Activated naive CD4-positive, alpha-beta T cell treated with anti-CD3 and anti-CD28 coated beads, Interleukin-2, amount 50 U/mL, for 72 hours (primary cell): ENCODE measurements at places on chromosomes 7 and 10. TPM values are rescaled to one million over a fixed set of nuclear protein-coding genes. Genes with fewer than 3 reads are reported as not detected.

DNA sequence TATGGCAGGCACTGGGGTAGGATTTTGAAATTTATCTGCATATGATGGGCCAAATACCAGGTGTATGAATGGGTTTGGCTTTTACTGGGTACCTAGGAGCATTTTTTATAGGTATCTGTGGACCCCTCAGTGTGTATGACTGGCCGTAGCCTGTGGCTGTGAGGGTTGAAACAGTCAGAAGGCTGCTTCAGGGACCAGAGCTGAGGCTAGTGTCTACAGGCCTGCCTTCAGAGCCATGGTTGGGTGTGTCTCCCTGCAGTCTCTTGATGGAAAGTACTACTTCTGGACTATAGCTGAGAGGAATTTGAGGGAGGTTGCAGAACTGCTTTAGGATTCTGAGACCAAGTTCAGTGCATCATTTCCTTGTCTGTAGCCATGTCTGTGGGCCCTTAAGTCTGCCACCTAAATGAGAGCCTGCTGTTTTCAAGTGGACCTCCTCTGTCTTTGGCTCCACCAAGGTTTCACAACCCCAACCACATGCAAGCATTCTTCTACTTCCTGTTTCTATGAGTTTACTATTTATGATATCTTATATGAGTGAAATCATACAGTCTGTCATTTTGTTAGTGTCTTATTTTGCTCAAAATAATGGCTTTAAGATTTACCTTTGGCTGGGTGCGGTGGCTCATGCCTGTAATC lies 19.9 kb upstream of the ZNF138 start:
- DNase-seq = no peak

DNA sequence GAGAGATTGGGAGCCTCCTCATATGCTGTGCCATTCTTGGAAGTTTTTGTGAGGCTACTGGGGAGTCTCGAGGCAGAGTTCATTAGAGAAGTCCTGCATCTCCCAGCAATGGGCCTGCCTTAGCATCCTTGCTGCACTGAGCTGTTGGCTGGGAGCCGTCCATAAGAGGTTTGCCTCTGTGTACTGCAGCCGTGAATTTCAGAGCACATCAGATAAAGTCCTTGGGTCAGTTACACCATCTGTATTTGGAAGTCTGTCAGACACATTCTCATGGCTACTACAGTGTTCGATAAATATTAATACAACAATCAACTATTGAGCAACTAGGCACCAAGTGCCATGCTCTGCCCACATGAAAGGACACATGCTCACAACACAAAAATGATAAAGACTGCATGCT lies 100.5 kb upstream of the SEC61G start:
- no peak for DNase-seq

DNA sequence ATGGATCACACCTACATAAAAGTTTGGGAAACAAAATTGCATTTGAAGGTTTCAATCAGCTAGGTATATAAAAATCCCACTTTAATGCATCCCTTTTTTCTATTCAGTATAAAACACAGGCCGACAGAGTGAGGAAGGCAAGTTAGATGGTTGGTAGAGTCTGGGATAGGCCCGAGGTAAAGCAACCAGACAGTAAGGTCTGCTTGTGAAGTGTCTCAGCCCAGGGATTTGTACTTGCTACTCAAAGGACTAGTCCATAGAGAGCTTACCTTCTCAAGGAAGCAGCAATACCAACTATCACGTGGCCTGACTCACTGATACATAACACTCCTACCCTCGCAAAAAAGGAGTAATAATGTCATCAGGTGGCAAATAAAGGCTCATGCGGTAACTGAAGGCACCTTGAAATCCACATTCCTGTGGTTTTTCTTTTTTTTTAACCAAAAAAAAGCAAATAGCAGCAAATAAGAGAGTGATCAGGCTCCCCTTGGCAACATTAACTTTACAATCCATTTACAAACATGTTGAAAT lies 56.2 kb upstream of the ATP6V0A4 start:
- DNase-seq = no peak

Gene ATG9B
- 14.9 TPM for total RNA-seq

Gene SHH
- total RNA-seq = not detected

GRCh38 chr10:84743483-84743882 lies 415.1 kb downstream of the CCSER2 start:
- no peak for DNase-seq

GRCh38 chr7:80699045-80699638 lies 60.7 kb downstream of the CD36 start:
- no peak for DNase-seq

- no peak for DNase-seq
Observed at GRCh38 chr10:78284381-78284780, 250.7 kb downstream of the RPS24 start.
